Activated T-helper 17 cell treated with anti-CD3 and anti-CD28 coated beads, Interleukin-2, amount 50 U/mL, for 72 hours (primary cell): ENCODE measurements at places on chromosomes 16 and 17.
A peak's percentile ranks its signal among the peaks of the same experiment; 100 is the strongest.

- ATAC-seq, result no peak
Measured at GRCh38 chr17:4319221-4319620, 47.3 kb downstream of the UBE2G1 start.

GRCh38 chr16:27400751-27401620 is 988 bp upstream of the IL21R start:
- ATAC-seq, result no peak

DNA sequence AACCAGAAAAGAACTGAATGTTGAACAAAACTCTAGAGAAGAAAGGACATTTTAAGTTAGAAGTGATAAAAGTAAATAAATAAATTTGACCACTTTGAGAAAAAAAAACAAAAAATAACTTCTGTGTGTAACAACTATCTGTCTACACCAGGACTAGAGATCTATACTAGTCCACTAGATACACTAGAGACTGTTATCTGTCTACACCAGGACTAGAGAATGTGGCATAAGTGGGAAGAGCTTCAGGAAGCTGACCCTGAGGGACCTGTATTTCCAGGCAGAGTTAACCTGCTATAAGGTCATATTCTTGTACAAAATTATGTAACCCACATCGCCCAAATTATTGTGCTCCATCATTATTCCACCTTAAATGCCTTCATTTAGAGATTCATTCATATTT is 160.8 kb downstream of the SKAP1 start:
- ATAC-seq, result no peak

GRCh38 chr17:1914661-1915083 is 84.9 kb downstream of the RPA1 start:
- ATAC-seq, result no peak

DNA sequence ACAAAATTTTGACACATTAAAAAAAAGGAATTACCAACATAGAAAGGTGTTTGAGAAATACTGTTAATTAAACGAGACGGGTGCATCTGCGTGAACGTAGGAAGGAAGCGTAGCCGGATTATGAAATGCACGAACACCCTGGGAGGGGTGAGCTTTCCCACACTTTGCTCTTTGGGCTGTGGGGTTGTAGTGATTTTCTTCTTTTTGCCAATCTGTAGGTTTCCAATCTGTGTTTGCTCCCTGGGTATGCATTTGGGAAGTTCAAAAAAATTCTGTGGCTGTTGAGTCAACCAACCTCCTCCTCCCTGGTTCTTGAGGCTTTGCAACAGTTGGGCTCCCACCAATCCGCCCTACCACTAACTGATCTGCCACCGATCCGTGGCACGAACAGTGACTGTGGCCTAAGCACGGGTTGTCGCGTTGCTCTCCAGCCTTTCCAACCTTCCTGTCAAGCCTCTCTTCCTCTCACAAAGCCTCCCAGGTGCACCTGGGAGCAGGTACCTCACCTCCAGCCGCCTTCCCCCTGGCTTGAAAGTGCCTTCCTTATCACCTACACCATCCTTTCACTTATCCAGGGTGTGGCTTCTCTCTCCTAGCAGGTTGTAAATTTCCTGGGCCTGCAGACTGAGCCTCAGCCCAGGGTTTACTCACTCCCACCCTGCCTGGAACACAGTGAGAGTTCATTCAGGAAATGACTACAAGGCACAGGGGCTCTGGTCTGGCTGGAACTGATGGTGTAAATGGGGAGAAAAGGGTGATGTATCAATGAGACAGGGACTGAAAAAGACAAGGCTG is 16.6 kb downstream of the RTN4RL1 start:
- no peak for ATAC-seq

DNA sequence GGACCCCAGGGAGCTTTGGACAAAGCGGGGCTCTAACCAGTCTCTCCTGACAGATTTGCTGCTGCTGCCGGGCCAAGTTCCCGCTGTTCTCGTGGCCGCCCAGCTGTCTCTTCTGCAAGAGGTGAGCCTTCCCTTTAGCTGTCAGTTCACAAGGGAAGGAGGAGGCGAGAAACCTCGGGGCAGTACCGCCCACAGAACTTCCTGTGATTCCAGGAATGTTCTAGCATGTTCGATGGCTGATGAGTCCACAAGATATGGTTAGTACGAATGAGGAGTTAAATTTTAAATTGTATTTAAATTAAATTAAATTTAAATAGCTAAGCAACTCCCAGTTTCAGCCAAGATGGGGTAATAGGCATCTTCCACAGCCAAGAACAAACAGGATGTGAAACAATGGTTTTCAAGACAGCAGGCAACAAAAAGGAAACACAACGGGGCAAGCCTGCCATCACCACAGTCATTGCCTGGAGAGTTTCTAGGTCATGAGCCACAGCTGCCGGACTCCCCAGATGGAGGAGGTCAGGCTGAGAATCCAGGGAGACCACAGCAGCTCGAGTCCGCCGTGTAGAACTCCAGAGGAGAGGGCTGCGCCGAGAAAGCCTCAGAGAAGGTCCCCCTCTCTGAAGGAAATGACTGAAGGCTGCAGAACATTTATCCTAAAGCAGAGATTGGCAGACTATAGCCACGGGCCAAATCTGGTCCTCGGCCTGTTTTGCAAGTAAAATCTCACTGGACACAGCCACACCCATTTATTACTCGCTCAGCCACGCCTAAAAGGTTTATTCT is 9.5 kb upstream of the TCF25 start:
- peak; percentile 83 for ATAC-seq

DNA sequence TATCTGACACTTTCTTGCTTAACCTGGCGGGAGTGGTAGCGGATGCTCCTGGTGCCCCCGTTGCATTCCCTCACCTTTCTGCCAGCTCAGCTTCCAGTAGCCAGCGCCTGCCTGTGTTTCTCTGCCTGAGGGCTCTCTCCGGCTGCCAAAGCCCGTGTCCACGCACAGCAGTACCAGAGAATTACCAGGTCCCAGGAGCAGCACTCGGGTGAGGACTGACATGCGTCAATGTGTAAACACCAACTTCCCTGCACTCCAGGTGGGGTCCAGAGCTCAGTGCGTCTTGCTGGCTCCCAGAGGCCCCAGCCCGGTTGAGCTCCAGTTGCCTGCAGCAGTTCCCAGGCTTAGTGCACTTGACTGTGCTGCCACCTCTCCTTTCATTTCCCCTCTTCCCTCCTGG is 54.8 kb downstream of the CDH13 start:
- no peak for ATAC-seq

- no peak for ATAC-seq
Measured at GRCh38 chr17:65459677-65460347, 101.6 kb downstream of the AXIN2 start.

GRCh38 chr16:50718061-50718760 is 23.7 kb upstream of the CYLD start:
- ATAC-seq, result no peak

DNA sequence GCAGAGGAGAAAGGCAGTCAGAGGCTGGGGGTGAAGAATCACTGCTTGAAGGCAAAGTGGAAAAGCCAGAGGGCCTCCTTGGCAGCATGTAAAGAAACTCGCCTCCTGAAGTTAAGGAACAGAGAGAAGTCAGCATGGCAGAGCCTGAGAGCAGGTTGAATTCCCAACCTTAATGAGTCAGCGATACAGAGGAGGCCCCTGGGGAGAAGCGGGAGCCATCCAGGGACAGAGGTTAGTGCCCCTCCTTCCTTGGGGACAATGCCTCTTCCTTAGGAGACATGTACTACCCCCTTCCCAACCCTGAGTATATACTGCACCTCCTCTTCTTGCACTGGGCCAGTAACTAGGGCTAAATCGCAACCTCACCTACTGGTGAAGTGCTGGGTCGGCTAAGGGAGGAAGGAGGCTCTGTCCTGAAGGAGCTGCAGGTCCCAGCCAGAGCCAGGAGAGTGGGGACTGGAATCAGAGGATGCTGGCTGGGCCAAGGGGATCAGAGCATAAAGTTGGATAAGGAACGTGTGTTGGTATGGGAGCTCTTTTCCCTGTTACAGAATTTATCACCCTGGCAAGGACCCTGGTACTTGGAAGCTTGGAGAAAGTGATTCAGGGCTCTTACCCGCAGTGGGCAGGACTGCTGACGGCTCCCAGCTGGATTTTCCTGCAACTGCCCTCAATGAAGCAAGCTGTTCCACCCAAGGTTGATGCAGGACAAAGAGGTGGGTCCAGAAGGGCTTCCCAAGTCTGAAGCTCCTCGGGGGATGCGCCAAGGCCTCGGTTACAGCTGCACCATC is 5.4 kb upstream of the AANAT start:
- no peak for ATAC-seq

DNA sequence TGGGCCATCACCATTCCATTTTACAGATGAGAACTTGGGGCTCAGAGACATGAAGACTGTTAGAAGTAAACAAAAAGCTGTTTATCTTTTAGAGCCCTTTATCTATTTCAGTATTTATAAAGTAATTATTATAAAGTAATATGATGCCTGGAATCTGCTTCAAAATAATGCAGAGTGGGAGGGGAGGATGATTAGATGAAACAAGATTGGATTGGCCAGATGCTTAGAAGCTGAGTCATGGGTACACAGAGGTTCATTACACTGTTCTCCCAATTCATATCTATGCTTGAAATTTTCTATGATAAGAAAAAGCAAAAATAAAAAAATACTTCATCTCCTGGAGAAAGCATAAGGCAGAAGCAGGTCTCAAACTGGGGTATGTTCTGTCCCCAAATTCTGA is 29.4 kb downstream of the TOM1L2 start:
- no peak for ATAC-seq

DNA sequence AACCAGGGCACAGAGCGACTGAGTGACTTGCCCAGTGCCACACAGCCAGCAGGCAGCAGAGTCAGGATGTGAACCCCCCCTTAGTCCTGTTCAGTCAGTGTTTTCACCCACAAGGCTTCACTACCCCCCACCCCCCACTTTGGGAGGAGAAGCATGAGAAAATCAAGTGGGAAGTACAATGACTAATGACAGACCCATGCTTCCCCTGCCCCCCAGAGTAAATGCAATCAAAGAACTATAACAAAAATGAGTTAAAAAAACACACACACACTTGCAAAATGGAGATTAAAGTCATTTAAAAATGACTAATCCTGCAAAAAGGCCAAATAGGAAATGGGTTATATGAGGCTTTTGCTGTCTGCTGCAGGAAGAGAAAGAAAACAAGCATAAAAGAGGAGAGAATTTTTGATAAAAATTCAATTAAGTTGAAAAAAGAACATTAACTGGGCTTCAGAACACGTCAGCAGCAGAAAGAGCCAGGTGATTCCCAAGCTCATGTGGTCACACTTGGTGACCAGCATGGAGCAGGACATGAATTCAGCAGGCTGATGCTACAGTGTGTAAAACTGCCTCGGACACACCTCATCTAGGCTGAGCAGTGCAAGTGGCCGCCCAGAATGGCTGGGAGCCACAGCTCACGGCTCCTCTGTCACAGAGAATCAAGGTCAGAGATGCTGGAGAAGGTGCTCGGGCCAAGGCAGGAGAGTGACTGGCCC is 212.3 kb downstream of the ZNF423 start:
- ATAC-seq, result no peak

- ATAC-seq, result no peak
Measured at GRCh38 chr17:15354256-15354655, 12.9 kb upstream of the TEKT3 start.

DNA sequence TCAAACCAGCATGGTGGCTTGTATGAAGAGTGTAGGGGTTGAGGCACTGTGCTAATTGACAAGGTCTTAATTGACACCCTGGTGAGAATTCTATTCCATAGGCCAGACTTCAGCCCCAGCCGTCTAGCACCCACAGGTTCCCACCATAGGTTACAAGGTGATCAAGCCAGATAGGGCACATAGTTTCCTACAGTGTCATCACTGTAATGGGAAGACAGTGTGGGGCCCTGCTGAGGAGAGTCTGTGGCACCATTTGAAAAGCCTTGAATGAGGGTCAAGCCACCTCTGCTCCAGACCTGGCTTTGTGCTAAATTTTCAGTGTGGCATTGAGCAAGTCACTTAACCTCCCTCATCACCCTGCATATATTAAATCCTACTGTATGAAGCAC is 36.2 kb downstream of the YPEL2 start:
- no peak for ATAC-seq

DNA sequence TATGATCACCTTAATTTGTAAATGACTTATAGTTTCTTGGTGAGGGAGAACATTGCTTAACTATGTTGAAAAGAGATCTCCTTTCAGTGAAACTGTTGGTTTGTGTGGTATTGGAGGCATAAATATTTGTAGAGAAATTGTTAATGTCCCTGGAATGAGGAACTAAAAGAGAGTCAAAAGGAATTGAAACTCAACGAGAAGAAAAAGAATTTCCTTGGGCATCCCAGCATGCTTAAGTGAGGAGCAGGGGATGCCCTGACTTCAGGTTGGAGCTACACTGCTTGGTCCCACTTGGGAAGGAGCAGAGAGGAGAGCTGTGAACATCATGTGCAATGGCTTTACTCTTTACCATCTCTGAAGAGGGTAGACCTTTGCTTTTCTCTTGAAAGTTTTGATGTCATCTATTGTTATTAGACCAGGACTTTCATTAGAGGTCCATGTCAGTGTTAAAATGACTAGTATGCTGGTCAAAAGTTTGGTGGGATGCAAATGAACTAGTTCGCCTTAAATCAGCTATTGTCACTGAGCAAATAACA is 21.7 kb downstream of the KRT23 start:
- ATAC-seq, result peak; percentile 20

GRCh38 chr16:19929062-19929511 is 44.4 kb upstream of the GPRC5B start:
- ATAC-seq, result no peak

- ATAC-seq, result no peak
Measured at GRCh38 chr17:39600288-39600996, 7.3 kb downstream of the NEUROD2 start.

DNA sequence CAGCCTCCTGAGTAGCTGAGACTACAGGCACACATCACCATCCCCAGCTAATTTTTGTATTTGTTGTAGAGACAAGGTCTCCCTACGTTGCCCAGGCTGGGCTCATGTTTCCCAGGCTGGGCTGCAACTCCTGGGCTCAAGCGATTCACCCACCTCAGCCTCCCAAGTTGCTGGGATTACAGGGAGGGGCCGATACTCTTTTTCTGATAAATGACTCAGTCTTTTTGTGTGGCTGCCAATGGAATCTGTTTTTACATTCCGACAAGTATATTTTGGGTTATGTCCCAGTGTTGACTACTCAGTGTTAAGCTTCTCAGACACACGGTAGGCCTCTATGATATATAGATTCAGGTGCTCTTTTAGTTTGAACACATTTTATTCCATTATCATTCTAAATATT is 58.1 kb downstream of the SLFN11 start:
- ATAC-seq, result no peak

DNA sequence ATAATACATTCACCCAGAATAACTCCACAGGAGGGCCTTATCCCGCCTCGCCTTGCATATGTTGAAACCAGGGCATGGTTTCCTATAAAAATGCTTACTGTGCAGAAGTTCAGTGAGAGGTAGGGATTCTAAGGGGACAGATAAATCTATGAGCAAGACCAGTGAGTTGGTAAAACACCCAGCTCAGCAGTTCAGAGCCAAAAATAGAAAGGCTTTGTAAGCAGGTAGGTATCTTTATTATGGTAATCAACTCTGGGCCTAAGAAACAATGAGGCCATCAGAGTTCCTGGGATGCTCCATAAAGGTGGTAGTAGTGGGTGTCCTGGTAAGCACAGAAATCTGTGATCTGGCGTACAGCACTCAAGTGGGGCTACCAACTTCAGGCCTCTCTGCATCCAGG is 549.4 kb upstream of the CDH5 start:
- no peak for ATAC-seq
